Purkinje cell (primary cell): ENCODE measurements at places on chromosomes 11 and 22. TPM values are rescaled to one million over a fixed set of nuclear protein-coding genes. Genes with fewer than 3 reads are reported as not detected.

The OPCML gene
- polyA plus RNA-seq = 43.2 and 49.0 TPM in 2 replicates

The PLEKHB1 gene
- 18.4 and 19.2 TPM in 2 replicates for polyA plus RNA-seq

The TSGA10IP gene
- polyA plus RNA-seq = 0.73 TPM in 1 of 2 replicates, not detected in the other

The TIGD3 gene
- 1.7 and 1.8 TPM in 2 replicates for polyA plus RNA-seq

The HBB gene
- polyA plus RNA-seq = 105 and 131 TPM in 2 replicates

The C11orf86 gene
- polyA plus RNA-seq = not detected in 2 replicates

The PTGDR2 gene
- polyA plus RNA-seq = 0.08 and 0.11 TPM in 2 replicates

The NXPE2 gene
- polyA plus RNA-seq = 0.30 TPM in 1 of 2 replicates, not detected in the other

The SSH3 gene
- 3.2 TPM in 1 of 2 replicates, not detected in the other for polyA plus RNA-seq

The CCT8L2 gene
- polyA plus RNA-seq = not detected in 2 replicates

The MS4A3 gene
- not detected in 2 replicates for polyA plus RNA-seq

The CFAP68 gene
- polyA plus RNA-seq = 211 and 275 TPM in 2 replicates

The OR4D11 gene
- polyA plus RNA-seq = not detected in 2 replicates

The TYR gene
- polyA plus RNA-seq = not detected in 2 replicates

The NLRP6 gene
- polyA plus RNA-seq = not detected in 2 replicates

The TMPRSS5 gene
- 2.2 TPM in 1 of 2 replicates, not detected in the other for polyA plus RNA-seq

The OSM gene
- not detected in 2 replicates for polyA plus RNA-seq

The MB gene
- not detected in 2 replicates for polyA plus RNA-seq

The PGR gene
- 0.04 TPM in 1 of 2 replicates, not detected in the other for polyA plus RNA-seq

The WT1 gene
- polyA plus RNA-seq = 2.7 and 10.4 TPM in 2 replicates

The GP1BB gene
- 2.4 and 2.9 TPM in 2 replicates for polyA plus RNA-seq

The MRGPRF gene
- not detected in 2 replicates for polyA plus RNA-seq

The TCN1 gene
- not detected in 2 replicates for polyA plus RNA-seq

The SGSM1 gene
- 0.84 and 1.3 TPM in 2 replicates for polyA plus RNA-seq
